ENCODE measurements at places on chromosomes 13 and 19.
A peak's percentile ranks its signal among the peaks of the same experiment; 100 is the strongest.

- DNase-seq, result no peak
Measured at GRCh38 chr19:11458236-11458900, 22.5 kb downstream of the ELAVL3 start.

DNA sequence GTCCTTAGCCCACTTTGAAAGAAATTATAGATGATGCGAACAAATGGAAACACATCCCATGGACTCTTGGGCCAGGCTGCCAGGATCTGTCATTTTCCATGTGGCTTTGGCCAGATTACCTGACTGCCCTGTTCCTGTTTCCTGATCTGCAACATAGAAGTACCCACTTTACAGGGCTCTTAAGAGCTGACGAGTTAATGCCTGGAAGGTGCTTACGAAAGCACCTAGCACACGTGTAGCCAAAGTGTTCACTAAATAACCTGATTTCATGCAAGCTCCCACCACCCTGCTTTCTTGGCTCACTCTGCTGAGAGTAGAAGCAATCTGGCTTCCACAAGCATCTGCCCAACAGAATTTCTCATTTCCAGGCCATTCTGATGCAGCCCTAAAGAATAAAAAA is 575.2 kb downstream of the MYO16 start:
- no peak for DNase-seq

- DNase-seq, result no peak
Measured at GRCh38 chr19:37975071-37975470, 68.1 kb downstream of the SIPA1L3 start.

GRCh38 chr19:51777570-51778462 is 16.8 kb downstream of the FPR2 start:
- DNase-seq, result peak; percentile 31

GRCh38 chr13:111590796-111591195 is 270.4 kb downstream of the TEX29 start:
- no peak for DNase-seq

DNA sequence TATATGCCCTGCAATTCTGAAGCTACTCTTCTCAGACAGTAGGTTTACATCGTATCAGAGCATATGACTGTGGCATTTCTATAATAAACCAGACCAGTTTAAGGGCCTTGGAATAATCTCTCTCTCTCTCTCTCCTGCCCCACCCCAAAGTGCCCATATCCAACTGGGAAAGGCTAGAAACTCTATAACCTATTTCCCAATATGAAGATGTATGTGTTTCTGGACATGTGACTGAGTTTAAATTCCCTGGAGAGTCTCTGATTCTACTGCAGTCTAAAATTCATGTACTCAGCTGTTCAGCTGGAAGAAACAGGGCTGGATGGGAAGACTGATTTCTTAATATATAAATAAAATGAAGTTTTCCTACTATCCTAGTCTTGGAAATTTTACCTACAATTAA is 91.9 kb upstream of the MBNL2 start:
- DNase-seq, result no peak

DNA sequence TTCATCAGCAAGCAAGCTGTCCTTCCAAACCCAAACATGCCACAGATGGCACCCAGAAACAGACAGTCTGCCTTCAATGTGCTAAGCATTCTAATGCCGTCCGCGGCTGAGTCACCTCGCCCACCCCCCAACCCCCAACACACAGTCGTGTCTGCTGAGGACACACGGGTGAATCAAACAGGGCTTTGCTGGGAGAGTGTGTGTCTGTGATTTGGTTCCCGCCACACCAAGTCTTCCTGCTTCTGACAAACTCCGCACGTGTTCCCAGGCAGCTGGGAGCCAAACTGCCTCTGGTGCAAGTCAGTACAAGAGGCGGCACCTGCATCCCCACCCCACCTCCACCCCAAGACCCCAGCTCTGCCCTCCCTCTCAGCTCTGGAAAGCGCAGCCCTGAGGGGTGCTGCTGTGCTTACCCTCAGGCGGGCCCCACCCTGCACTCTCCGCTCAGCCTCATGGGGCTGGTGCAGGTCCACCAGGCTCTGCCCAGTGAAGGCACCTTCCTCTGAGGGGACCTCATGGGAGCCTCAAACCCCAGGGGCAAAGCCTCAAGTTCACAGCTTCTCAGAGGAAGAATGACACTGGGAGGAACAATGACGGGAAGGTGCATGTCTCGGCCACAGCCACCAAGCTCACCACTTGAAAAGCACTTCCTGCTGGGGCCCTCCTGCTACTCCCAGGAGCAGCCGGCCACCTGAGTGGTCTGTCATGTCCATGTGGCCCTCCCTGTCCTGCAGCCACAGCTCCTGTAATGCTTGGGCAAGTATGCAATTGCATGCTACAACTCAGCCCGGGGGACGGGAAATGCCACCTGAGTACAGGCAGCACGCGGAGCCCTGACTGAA is 15.0 kb upstream of the SLC35E1 start:
- peak; percentile 30 for DNase-seq

GRCh38 chr19:28519218-28519779 is 693.7 kb downstream of the UQCRFS1 start:
- DNase-seq, result no peak

DNA sequence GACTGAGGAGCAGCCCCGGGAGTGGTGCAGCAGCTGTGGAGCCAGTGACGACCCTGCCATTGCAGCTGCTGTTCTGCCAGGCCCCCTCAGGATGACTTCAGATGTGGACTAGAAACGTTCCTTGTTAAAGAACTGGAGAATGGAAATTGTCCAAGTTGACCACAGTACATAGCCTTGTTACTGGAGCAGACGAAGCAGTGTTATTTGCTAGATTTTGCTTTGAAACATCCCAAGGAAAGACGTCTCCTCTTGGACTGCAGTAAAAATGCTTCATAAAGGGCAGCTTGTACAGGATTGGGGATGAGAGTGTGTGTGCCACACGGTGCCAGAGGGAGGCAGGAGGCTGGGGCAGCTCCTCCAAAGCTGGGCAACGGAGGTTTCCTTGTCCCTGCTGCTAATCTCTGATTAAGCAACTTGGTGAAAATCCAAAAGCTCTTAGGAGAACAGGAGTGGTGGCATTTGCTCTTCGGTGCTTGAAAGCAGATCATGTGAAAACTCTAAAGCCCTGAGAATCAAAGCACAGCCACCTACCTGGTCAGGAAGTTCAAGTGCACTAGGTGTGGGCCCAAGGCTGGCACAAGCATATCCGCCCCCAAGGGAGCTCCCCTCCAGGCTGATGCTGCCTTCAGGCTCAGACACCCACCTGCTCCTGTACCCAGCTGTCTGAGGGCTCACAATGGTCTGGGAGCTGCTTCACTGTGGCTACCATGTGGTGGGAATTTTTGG is 34.5 kb downstream of the SHISA2 start:
- DNase-seq, result no peak

GRCh38 chr13:91684746-91685145 is 286.3 kb downstream of the GPC5 start:
- no peak for DNase-seq

GRCh38 chr13:56735537-56735942 is 405.2 kb upstream of the PRR20A start:
- no peak for DNase-seq

GRCh38 chr13:40228990-40229389 is 437.5 kb downstream of the FOXO1 start:
- DNase-seq, result no peak

DNA sequence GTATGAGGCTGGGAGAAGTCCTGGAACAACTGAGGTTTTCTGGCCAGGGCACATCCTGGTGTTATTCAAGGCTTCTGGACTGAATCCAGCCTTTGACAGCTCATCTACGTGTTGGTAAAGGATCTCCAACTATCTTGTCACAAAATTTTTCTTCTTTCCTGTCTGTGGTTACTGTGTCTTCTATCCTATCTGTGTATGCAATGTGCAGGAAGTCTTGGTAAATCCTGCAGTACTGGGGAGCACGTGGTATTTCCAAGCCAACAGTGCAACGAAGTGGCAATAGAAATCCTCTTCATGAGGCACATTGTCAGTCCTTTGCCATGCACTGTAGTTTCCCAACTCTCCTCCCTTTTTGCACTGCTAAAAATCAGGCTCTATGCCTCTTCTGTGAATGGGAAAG is 86.7 kb downstream of the ZNF100 start:
- DNase-seq, result no peak

DNA sequence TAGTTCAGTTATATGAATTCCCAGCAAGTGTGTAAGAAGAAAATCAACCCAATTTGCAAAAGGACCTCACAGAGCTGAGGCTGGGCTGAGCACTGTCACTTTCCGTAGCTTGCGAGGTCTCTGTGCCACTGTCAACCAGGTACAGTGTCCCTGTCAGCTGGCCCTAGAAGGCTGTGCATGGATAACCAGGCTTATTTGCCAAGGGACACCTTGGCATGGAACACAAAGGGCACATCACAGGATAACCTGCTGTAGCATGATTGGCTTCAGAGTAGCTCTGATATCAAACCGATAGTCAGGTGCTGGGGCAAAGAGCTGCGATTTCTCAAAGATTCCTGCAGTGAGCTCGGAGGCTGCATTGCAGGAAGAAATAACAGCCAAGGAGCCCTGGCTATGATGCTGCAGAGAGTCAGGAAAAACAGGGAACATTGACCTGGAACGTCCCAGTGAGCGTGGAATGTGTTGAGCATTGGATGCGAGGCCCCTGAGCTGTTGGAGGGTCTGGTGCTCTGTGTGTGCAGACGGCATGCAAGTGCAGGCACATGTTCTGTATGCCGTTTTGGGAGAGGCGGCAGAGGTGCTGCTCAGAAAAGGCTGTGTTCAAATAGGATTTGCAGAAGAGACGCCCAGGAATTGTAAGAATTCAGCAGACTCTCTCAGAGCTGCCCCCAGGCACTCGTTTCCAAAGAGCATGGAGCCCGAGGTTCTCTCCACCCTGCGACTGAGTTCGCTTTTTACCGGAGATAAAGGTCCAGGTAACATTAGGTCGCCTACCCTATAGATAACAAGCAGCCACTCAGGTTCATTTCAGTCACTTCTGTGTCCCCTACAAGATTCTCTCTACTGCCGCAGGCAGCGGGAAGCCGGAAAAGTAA is 213.5 kb upstream of the IRS2 start:
- no peak for DNase-seq

GRCh38 chr13:67004511-67004910 is 225.6 kb downstream of the PCDH9 start:
- no peak for DNase-seq

DNA sequence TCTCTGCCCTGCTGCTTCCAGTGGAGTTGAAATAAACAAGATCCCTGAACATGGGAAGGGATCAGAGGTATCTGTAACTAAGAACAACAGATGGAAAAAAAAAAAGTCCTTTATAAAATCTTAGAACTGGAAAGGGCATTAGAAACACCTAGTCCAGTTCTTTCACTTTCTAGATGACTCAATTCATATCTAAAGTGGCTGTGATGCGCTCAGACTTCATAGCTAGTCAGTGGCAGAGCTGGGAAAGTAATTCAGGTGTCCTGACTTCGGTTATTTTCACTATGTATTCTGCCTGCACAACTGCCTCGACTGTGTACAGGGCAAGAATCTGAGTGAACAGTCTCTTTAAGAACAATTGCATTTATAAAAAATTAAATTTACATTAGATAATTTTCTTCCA is 151.8 kb upstream of the TMTC4 start:
- no peak for DNase-seq
